ENCODE measurements at places on chromosomes 2 and 18. TPM values are rescaled to one million over a fixed set of nuclear protein-coding genes. Genes with fewer than 3 reads are reported as not detected.

The GDF7 gene
- total RNA-seq: not detected

The MEP1B gene
- total RNA-seq: 0.17 TPM

The GAREM1 gene
- total RNA-seq: 3.5 TPM

The MC4R gene
- total RNA-seq: not detected

The SCYGR3 gene
- not detected for total RNA-seq

The QPCT gene
- 19.7 TPM for total RNA-seq

The OTOS gene
- total RNA-seq: 1.2 TPM

The CD207 gene
- not detected for total RNA-seq

The MROH2A gene
- not detected for total RNA-seq

The SOX11 gene
- total RNA-seq: under 0.01 TPM

The GPAT2 gene
- total RNA-seq: 16.2 TPM

The PIKFYVE gene
- total RNA-seq: 36.4 TPM

The DSG1 gene
- total RNA-seq: not detected

The KIAA2012 gene
- total RNA-seq: 0.17 TPM

The HMSD gene
- 0.15 TPM for total RNA-seq

The ALLC gene
- total RNA-seq: not detected

The SIX3 gene
- total RNA-seq: not detected

The KLHL41 gene
- total RNA-seq: 9.8 TPM

The PDE1A gene
- 26.5 TPM for total RNA-seq

The ABCB11 gene
- total RNA-seq: under 0.01 TPM

The ST3GAL5 gene
- 11.2 TPM for total RNA-seq

The METTL8 gene
- 29.1 TPM for total RNA-seq

The PARD3B gene
- 15.7 TPM for total RNA-seq

The ALK gene
- total RNA-seq: under 0.01 TPM
